ENCODE measurements at places on chromosomes 11 and 22. TPM values are rescaled to one million over a fixed set of nuclear protein-coding genes. Genes with fewer than 3 reads are reported as not detected.

DNA sequence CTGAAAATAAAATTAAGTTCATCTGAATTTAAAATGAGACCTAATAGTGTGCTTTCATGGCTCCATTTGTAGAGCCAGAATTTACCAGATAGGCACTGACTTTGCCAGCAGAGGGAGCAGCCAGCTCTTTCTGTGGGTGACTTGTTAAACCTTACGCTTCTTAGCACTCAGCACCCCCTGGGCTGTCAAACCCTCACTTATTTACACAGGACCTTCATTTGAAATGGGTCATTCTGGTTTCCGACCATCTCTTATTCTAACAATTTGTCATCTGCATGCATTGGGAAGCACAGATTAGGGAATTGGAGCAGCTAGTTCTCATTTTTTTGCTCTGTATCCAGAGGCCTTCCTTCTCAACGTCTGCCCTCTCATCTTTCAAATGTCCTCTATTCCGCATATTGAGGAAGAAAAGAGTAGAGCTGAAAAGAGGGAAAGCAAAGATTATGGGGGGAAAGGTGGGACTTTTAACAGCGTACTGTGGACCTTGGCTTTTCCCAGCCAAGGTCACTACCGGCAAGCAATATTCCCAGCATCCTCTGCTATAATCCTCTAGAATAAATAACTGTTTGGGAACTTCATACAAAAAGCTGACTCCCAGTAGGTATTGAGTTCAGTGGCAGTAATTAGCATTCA is 3.1 kb downstream of the ASRGL1 start:
- DNase-seq: peak; percentile 55

DNA sequence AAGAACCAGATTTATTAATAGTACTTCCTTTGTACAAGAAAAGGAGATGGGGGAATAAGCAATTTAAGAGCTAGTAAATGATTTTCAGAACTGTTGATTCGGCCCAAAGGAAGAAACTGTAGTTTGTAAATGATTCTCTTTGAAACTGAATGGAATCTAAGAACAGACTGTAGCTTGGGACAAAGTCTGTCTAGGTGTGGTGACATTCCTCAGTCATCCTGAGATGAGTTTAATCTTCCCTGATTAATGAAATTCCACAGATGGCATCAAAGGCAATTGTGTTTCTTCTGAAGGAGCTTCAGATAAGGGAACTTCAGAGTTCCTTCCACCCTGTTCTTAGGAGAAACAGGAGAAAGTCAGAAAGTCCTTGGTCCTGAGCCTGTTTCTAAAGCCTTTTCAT is 2095.9 kb downstream of the LRRC4C start:
- DNase-seq: no peak

DNA sequence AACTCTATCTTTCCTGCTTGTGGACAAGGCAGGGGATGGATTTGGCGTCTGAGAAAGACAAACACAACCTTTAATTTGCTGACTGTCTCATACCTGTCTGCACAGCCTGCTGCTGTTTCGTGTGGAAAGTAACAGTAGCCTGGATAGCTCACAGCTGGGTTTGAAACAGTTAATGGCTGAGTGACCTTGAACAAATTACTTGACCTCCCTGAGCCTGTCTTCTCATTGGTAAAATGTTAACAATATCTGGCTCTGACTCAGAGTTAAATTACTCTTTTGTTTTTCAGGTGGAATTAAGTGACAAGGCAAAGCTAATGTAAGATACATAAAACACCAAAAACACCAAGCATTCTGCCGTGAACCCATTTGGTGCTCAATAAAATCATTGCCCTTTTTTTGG is 41.1 kb upstream of the ADA2 start:
- no peak for DNase-seq

DNA sequence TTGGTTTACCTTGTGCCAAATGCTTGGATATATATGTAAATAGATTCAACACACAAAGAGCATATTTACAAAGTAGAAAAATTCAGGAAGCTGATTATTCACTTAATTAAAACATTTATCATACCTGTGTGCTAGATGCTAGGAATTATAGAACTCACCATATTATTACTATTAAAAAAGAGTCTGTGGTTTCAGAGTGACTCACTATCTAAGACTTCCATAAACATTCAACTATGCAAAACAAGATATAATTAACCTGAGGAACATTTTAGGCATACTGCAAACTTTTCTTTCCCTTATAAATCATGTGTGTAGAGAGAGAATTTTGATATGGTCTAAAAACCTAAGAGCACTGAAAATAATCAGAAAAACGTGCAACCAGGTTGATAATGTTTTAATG is 27.3 kb downstream of the CTSC start:
- peak; percentile 33 for DNase-seq

GRCh38 chr11:114319716-114320328 is 23.6 kb downstream of the NNMT start:
- DNase-seq: peak; percentile 29

- DNase-seq: no peak
These were observed 104.3 kb downstream of the KCNQ1 start for GRCh38 chr11:2549080-2549479.

DNA sequence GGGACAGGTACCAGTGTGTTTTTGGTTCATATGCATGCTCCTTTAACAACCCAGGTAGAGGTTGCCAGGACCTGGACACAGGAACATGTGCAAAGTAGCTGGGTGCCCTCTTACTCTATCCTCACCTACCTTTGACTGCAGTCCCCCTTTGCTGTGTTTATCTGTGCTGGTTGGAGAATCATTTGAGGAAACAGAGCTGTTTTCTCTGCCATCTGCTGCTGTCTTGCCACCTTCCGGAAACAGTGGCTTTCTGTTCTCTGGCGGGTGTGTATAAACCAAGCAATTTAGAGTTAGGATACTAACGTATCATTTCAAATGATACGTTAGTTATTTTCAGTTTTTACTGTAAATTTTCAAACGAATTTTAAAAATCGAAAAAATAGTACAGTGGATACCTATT is 171.9 kb upstream of the TTC12 start:
- DNase-seq: no peak

GRCh38 chr11:119875841-119876600 is 147.0 kb upstream of the NECTIN1 start:
- DNase-seq: peak; percentile 2

DNA sequence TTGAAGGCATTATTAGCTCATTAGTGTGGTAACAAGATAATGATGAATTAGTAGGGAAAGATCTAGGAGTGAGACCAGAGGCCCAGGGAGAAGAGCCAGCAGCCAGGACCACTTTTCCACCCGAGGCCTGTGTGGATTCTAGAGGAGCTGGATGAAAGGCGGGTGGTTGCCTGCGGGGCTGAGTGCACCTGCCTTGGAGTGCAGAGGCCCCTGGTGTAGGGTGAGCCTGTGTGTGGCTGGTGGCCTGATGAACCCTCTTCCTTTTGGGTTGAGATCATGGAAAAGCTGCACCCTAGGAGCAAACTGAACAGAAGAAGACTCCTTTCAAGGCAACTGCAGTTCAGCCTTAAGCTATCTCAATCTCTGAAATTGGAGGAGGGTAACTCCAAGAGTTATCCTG is 5.9 kb upstream of the TP53AIP1 start:
- DNase-seq: no peak

- no peak for DNase-seq
These were observed 203.6 kb upstream of the SESN3 start for GRCh38 chr11:95434489-95435057.

DNA sequence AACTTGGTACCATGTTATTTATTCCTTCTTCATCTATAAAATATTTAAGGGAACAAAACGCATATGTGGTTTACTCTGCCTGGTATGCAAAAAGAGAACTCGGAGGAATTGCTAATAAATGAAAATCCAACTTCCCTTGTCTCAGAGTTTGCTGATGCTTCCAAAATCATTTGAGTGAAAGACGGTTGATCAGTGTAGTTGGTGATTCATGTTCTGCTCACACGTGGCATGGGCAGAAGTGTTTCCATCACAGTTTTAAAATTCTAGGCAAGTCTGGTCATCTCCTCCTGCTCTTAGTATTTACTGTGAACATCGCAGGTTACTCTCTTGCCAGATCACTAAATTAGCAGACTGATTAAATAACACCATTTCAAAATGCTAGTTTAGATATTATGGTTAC is 11.9 kb upstream of the PARVB start:
- DNase-seq: no peak

- DNase-seq: peak; percentile 48
These were observed 31.2 kb upstream of the TRIM29 start for GRCh38 chr11:120168960-120169681.

- DNase-seq: no peak
These were observed 6.6 kb downstream of the DGCR2 start for GRCh38 chr22:19115628-19116027.

GRCh38 chr22:40190501-40190900 is 12.8 kb downstream of the TNRC6B start:
- DNase-seq: no peak

- no peak for DNase-seq
These were observed 1084.9 kb downstream of the TBC1D22A start for GRCh38 chr22:47847131-47847890.

DNA sequence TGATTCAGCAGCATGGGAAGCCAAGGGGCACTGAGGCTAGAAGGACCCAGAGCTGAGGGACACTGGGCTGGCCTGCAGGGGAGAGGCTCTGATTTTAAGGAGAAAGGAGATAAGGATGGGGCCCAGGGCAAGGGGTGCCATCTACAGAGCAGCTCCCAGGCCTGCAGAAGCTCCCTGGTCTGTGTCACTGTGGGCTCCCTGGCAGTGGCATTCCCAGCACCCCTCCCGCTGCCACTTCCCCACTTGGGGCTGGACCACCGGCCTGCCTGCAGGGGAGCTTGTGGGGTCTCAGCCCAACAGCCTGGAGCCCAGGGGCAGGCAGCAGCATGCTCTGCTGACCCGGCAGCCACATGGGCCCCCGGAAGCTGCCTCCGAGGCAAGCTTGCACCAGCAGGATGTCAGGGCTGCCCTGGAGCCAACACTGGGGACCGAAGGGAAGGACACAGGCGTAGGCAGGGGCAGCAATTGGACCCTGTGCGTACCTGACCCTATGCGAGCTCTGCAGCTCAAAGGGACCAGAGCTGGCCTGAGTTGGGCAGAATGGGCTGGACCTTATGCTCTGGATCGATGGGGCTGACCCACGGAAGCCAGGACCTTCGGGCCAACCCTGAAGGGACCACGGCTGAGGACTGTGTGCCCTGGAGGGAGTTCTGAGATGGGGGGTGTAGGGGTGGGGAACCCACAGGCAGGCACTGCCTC is 35.4 kb upstream of the WNT7B start:
- no peak for DNase-seq

SSTR3 gene
- not detected for total RNA-seq

ABCC8 gene
- not detected for total RNA-seq

POTEH gene
- total RNA-seq: not detected

APIP gene
- total RNA-seq: 24.9 TPM

Data from fibroblast of the aortic adventitia (primary cell).